Kasumi-1 (cell line): ENCODE measurements at places on chromosomes 4 and X.
A peak's percentile ranks its signal among the peaks of the same experiment; 100 is the strongest.

DNA sequence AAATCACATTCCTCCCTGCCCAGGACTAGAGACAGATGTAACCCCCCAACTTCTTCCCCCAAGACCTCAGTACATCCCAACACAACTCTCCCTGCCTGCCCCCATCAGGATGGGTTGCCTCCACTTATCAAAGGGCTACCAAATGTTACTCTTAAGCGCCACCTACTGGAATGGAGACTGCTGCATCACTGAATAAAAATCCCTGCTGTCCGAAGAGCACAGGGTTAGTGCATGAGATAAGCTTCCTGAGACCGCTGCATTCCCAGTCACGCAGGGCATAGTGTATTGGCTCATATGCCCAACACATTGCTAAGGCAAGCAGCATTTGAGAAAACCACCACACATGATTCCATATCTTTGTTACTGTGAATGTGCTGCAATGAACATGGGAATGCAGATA lies 544.5 kb downstream of the PPP4R3C start:
- peak; percentile 30 for DNase-seq

- no peak for DNase-seq
Observed at GRCh38 chr4:73596001-73596400, 24.2 kb downstream of the RASSF6 start.

- no peak for DNase-seq
Observed at GRCh38 chr4:98659741-98660462, 1.5 kb upstream of the TSPAN5 start.

GRCh38 chrX:79084923-79085322 lies 59.6 kb upstream of the GPR174 start:
- DNase-seq: no peak

- DNase-seq: no peak
Observed at GRCh38 chrX:9072281-9072680, 38.4 kb upstream of the FAM9B start.

GRCh38 chrX:130024127-130024526 lies 41.7 kb downstream of the BCORL1 start:
- DNase-seq: peak; percentile 92

GRCh38 chr4:176758731-176759130 lies 34.0 kb downstream of the VEGFC start:
- no peak for DNase-seq

DNA sequence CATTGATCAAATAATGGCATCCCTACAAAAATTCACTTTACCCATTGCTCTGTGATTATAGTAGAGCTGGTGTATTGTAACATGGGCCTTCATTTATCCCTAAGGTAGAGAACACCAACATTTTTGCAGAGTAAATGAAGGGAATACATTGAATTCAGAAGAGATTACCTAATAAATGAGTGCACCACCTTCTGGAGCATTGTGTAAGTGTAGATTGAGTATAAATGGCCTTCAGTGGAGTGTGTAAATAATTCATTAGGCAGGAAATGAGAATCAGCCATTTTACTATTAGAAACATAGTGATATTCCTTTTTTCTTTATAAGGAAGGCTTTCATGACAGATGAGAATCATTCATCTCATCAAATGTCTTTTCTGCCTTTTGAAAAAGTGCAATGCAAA lies 155.8 kb downstream of the FAM47B start:
- DNase-seq: no peak

DNA sequence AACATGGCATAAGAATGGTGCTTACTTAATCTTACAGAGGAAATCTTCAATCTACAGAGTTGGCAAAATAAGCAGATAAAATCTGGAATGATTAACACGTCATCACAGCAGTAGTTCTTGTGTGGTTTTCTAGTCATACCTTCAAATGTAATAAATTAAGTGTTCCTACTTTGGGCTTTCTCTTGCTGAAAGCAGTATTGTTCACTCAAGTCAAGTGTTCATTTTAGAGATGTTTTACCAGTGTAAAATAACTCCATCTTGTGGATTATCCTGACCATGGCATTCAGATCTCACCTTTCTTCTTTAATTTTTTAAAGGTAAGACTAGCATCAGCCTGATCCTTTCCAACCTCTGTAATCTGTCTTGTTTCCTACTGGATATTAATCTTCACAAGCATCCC lies 72.9 kb downstream of the ADAMTS3 start:
- peak; percentile 4 for DNase-seq

- DNase-seq: no peak
Observed at GRCh38 chr4:184120549-184121127, 97.0 kb downstream of the ENPP6 start.

DNA sequence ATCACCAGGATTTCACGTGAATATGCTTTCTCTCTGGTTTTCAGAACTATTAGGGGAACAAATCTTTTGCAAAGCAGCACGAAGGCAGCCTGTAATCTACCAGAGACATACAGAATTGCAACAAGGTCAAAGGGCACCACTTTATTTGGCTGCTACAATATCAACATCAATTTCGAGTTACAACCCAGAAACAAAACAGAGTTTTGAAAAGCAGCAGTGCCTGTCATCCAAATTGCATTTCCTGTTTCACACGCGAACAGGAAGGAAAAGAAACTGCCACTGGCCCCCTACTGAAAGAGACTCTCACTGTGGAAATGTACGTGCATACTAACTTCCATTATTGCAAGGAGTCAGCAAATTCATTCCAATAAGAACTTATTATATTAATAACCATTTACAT lies 17.1 kb upstream of the C1QTNF7 start:
- peak; percentile 59 for DNase-seq

GRCh38 chr4:119191505-119191904 lies 21.0 kb upstream of the USP53 start:
- DNase-seq: no peak

- DNase-seq: peak; percentile 35
Observed at GRCh38 chr4:11073621-11074051, 355.1 kb downstream of the HS3ST1 start.

- DNase-seq: peak; percentile 9
Observed at GRCh38 chr4:1246901-1247863, 1.7 kb downstream of the CTBP1 start.

- DNase-seq: no peak
Observed at GRCh38 chr4:155319516-155319915, 57.2 kb downstream of the MAP9 start.

GRCh38 chr4:4849524-4850193 lies 9.8 kb upstream of the MSX1 start:
- DNase-seq: no peak

DNA sequence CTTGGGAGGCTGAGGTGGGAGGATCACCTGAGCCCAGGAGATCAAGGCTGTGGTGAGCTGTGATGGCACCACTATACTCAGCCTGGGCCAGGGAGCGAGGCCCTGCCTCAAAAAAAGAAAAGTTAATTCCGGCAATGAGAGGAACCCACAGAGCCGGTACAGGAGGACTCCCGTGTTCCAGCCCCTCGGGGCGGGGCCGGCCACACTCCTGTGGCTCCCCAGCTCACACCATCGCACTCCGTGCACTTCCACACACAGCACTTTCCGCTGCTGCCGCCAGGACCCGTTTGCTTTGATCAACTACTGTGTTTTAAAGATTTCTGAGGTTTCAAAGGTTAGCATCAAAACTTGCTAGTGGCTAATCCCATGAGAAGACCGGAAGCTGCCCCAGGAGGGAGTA lies 171.7 kb downstream of the AFAP1 start:
- DNase-seq: no peak

- DNase-seq: no peak
Observed at GRCh38 chrX:129958814-129959492, 23.5 kb upstream of the BCORL1 start.

GRCh38 chr4:147340591-147341120 lies 140.2 kb upstream of the EDNRA start:
- DNase-seq: no peak

GRCh38 chr4:76246025-76246424 lies 5.5 kb upstream of the FAM47E start:
- no peak for DNase-seq

GRCh38 chr4:147050356-147050765 lies 104.7 kb upstream of the TTC29 start:
- DNase-seq: no peak

GRCh38 chr4:57655342-57655741 lies 545.2 kb upstream of the IGFBP7 start:
- DNase-seq: no peak

- DNase-seq: no peak
Observed at GRCh38 chrX:124260845-124261244, 71.6 kb upstream of the TEX13D start.

DNA sequence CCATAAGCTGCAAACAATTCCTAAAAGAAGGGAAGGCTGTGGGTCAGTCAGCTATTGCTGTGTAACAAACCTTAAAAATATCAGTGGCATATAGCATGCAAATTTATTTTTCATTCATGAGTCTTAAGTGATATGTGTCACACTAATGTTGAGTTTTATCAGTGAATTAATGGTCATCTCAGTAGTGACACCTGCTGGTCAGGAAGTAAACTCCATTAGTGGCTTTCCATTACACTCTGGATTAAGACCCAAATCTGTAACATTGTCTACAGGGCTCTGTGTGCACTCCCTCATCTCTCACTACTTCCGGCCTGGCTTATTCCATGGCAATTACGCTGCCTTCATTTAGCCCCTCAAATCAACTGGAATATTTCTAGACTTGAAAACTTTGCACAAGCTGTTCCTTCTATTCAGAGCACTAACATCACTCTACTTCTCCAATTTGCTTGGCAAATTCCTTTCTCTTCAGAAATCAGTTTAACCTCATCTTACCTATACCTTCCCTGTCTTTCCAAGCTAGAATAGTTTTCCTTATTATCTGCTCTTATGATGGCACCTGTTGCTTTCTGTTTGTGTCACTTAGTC lies 217.3 kb upstream of the TAPT1 start:
- DNase-seq: peak; percentile 17

DNA sequence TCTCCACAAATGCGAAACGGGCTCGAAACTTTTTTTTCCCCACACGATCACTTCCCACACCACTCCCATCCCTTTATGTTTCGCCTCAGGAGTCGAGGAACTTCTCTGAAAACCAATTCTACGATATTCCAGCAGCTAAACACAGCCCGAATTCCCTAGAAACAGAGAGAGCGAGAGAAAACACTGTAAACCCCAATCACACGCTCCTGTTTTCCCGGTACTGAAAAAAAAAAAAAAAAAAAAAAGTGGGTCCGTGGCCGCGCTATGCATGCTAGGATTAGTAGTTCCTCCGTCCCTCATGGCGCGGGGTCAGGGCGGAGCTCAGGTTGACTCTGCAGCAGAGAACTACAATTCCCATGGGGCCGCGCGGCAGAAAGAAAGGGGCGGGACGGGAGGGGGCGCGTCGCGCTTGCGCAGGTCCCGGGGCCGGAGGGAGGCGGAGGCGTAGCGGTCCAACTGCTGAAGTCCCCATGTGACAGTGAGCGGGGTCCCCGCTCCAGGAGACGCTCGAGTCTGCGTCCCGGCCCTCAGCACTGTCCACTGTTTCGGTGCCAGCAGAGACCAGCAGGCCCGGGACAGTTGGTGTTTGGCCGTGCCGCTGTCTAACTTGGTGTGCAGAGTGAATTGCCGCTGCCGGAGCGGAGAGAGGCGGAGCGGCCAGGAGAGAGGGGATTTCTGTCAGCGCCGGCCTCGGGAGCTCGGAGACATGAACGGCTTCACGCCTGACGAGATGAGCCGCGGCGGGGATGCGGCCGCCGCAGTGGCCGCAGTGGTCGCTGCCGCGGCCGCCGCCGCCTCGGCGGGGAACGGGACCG lies at the start of gene SAP30:
Gene SAP30, plus strand, starts transcription at position 478 of the 815 bp plus-strand sequence. Its CDS starts 229 bp downstream, at position 707.
- peak; percentile 94 for DNase-seq

GRCh38 chr4:145843148-145843547 lies 95.5 kb downstream of the ZNF827 start:
- DNase-seq: peak; percentile 34

DNA sequence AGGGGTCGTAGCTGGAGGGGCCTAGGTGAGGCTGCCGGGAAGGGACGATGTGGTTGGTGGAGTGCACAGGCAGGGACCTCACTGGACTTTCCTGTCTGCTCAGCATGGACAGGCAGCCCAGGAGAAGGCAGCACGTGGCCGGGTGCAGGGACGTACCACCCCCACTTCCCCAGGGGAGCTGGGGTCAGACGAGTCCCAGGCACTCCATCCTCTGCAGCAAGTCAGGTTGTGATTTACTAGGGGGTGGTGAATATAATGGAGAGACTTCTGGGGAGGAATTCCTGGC lies 1.5 kb upstream of the CTBP1 start:
- no peak for DNase-seq

DNA sequence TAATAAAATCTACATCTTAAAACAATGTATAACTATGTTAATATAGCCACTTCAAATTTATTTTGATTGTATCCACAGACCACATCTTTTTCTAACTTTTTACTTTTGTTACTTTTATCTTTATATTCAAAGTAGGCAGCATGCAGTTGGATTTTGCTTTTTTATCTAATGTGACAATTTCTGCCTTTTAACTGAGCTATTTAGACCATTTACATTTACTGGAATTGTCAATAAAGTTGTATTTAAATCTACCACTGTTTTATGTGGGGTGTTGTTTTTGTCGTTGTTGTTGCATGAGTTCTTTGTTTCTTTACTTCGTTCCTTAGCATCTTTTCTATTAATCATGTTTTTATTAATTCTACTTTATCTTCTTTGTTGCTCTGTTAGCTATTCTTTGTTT lies 42.0 kb downstream of the NEUROG2 start:
- no peak for DNase-seq

- DNase-seq: no peak
Observed at GRCh38 chr4:114192854-114193253, 213.4 kb upstream of the ARSJ start.

DNA sequence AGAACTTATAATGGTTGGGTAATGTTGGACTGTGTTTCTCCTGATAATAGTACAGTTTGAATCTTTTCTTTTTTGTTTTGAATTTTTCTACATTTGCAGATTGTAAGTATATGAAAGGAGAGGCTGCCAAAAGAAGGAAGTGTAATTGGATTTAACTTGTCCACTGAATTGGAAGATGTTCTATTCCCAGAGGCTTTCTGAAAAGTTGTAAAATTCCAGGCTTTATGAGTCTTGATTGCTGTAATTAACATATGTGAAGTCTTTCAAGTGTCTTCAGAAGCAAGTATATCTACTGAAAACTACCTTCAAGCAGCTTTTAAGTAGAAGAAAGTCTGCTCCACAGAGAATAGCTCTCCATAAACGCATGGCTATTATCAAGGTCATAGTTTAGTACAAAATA lies 2456.4 kb downstream of the PCDH7 start:
- DNase-seq: no peak

GRCh38 chr4:106717091-106717490 lies 319.0 kb downstream of the DKK2 start:
- DNase-seq: no peak

GRCh38 chr4:99180382-99181070 lies 36.4 kb upstream of the ADH4 start:
- peak; percentile 2 for DNase-seq
